ENCODE measurements at places on chromosomes 12 and 14. TPM values are rescaled to one million over a fixed set of nuclear protein-coding genes. Genes with fewer than 3 reads are reported as not detected.

DNA sequence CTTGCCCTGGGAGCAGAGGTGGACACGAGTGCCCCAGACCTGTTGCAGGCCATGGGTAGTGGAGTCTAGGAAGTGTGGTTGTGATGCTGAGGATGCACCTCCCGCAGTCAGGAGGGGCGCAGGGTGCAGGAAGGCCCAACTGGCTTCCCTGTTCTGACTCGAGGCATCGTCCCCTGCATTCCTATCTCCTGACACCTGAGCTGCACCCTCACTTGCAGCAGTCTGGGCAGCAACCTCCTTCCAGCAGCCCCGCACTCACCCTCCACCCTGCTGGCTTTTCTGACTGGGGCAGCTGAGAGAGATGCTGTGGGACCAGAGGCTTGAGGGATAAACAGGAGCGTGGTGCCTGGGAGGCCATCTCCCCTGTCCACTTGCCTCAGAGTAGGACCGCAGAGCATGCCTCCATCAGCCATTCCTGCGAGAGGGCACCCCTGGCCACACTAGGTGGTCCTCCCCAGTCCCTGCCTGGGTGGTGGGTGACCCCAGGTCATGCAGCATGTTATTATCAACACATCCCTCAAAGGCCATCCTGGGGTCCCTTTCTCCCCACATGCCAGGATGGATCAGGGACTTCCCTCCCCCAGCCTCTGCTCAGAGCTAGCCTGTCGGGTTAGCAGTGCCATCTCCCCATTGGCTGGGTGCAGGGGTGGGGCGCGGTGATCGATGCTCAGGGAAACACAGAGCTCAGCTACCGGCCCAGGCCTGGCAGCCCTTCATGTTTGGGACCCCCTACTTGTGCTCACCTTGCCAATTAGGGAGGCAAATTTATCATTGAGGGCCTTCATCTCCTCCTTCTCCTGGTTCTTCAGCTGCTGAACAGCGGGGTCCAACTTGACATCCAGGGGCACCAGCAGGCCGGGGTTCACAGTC is 719 bp downstream of the KRT80 start:
- no peak for DNase-seq

GRCh38 chr12:119676573-119676972 is 8.6 kb downstream of the PRKAB1 start:
- DNase-seq = no peak

GRCh38 chr14:90721619-90722305 is 94.5 kb downstream of the TTC7B start:
- DNase-seq = no peak

DNA sequence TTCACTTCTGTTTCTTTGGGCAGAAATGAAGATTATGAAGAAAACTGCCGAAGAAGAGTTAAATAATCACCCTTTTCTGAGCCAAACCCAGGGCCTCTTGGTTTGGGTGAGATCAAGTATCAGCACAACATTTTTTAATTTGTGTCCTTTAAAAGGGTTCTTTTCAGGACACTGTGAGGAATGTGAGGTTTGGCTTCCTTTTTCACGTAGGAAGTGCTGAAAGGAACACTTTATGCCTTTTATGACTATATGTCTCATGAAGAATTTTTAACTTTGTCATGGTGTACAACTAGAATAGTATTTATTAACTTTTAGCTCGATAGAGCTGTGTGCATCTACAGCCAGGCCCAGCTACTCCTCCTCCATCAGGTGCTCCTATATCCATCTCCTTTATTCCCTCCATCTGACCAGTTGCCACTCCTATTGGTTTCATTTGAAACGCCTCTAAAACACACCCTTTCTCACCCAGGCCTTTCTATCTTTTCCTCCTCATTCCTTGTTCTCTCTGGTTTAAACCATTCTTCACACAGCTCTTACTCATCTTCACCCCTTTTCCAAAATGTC is 103.6 kb upstream of the LRIG3 start:
- no peak for DNase-seq

- DNase-seq = peak; percentile 41
These were observed 575 bp downstream of the L2HGDH start for GRCh38 chr14:50311337-50311971.

GRCh38 chr14:92922883-92923743 is at the start of gene CHGA:
Gene CHGA (plus strand): TSS chr14:92923150. CDS start chr14:92923360, 210 bp downstream.
- DNase-seq = peak; percentile 33

DNA sequence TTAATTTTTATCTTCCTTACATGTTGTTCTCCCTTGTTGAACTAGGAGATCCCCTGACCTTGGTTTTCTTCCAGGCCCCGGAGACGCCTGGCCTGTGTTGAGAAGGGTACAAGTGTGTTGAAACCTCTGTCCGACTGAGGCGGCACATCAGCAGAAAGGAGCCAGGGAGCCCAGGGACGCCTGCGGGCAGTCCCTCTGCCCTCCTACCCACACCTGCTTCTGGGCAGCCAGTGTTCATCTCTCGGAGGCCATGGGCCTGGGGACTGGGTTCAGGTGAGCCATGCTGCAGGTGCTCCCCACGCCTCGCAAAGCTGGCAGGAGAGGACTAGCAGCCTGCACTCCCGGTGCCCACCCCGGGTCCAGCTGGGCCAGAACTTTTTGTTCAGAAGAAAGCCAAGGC is 39.9 kb upstream of the EIF5 start:
- no peak for DNase-seq

PLD4 gene
- 0.68 TPM for polyA plus RNA-seq

HOXC4 gene
- not detected for polyA plus RNA-seq

TMEM233 gene
- polyA plus RNA-seq = not detected

KRT4 gene
- not detected for polyA plus RNA-seq

Measured in CD4-positive, alpha-beta memory T cell (primary cell).